ENCODE measurements at places on chromosomes 7 and 10. TPM values are rescaled to one million over a fixed set of nuclear protein-coding genes. Genes with fewer than 3 reads are reported as not detected.

KCNH2 gene
- 0.23 TPM for total RNA-seq

ENO4 gene
- total RNA-seq, result not detected

DNA sequence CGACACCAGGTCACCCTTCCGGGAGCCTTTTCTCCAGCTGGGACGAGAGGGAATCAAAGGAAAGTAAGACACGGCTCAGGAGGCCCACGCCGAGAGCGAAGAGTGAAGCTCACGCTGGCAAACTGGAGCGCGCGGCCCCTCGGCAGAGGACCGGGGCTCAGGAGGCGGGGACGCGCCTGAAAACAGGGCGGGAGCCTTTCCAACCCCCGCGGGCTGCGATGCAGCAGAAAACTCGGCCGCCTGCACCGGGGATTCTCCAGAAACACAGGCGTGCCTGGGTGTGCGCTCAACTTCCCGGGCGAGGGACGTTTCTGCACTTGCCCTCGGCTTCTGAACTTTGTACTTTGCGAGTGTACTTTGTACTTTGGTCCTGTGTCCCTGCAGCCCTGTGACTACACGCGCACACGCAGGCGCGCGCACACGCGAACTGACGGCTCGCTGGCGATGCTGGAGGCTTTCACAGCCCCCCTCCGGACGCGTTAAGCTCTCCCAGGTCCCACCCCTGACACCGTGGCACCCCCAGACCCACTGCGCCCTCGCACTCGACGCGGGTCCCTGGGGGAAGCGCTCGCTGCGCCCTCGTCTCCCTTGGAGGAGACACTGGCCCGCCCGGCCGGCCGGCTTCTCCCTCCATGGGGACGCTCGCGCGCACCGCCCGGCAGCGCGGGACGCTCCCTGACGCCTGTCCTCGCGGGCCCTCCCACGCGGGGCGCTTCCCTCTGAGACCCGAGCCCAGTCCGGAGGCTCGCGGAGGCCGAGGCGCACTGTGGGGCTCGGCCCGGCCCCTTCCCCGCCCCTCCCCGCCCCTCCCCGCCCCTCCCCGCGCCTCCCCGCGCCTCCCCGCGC lies 588 bp upstream of the PAOX start:
- H3K4me3 ChIP-seq, result peak overlapping the region; percentile 74
- no peaks in the 10 kb centered on the region for H3K27me3 ChIP-seq
- H3K36me3 ChIP-seq, result no peaks in the 10 kb centered on the region
- peaks cover 7% of the 10 kb centered on the region for H3K4me1 ChIP-seq
- H3K27ac ChIP-seq, result no peak overlapping the region

DNA sequence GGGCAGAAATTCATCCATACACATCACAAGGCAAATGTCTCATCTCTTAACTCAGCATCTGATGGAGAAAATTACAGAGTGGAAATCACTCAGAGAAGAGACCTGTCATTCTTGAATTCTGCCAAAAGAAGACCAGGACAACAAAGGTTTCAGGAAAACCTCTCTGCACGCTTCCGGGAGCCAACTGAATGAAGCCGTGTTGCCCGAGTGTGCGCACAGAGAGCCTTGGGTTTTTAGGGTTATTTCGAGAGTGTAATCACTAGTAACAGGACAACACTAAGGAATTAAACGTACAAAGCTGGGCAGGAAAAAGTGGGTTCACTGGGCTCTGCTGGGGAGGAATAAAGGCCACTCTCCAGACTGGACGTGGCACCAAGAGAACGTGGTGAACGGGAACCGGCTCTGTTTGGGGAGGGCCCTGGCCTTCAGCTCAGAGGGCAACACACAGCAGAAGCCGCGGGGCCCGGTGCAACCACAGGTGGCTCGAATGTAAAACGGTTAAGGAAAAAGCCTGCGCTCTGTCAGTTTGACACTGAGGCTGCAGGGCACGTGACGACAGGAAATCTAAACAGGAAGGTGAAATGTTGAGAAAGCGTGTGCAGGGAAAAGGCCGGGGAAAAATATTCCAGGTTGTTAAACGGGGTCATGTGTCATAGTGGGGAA lies 331.5 kb downstream of the DNAJB6 start:
- H3K27ac ChIP-seq, result no peak overlapping the region
- H3K4me1 ChIP-seq, result peaks cover 27% of the 10 kb centered on the region
- no peak overlapping the region for H3K4me3 ChIP-seq
- DNase-seq, result no peak
- no peaks in the 10 kb centered on the region for H3K36me3 ChIP-seq
- peaks cover 16% of the 10 kb centered on the region for H3K27me3 ChIP-seq

DNA sequence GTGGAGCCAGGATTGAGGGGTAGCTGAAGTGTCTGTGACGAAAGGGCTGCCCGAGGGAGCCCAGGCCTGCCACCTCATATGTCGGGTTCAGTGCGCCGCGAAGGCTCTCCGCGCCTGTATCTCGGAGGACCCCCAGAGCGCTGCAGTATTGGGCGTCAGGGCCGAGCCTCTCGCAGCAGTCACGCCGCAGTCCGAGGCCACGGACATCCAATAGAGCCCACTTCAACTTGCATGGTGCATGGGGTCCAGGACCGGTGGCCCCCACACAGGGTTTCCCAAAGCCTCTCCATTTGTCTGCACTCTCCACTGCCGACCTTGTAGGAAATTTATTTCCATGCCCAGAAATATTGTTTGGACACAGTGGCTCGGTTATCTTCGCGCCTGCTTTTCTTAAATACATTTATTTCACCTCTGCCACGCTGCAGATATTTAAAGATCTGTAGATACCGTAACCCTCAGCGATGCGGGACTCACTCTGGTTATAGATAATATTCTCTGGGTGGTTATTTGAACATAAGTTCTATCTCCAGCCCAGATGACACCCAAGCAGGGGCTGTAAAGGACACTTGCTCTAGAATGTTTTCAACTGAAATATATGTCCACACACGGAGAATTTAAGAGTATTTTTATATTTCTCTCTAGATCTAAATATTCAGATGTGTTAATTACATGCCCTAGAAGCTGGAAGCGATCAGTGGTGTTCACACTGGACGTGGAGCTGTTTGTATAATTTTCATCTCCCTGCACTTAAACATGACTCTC lies 5.1 kb upstream of the ZNF503 start:
- no peak overlapping the region for H3K4me3 ChIP-seq
- H3K27ac ChIP-seq, result no peak overlapping the region
- no peaks in the 10 kb centered on the region for H3K36me3 ChIP-seq
- no peak for DNase-seq

DNA sequence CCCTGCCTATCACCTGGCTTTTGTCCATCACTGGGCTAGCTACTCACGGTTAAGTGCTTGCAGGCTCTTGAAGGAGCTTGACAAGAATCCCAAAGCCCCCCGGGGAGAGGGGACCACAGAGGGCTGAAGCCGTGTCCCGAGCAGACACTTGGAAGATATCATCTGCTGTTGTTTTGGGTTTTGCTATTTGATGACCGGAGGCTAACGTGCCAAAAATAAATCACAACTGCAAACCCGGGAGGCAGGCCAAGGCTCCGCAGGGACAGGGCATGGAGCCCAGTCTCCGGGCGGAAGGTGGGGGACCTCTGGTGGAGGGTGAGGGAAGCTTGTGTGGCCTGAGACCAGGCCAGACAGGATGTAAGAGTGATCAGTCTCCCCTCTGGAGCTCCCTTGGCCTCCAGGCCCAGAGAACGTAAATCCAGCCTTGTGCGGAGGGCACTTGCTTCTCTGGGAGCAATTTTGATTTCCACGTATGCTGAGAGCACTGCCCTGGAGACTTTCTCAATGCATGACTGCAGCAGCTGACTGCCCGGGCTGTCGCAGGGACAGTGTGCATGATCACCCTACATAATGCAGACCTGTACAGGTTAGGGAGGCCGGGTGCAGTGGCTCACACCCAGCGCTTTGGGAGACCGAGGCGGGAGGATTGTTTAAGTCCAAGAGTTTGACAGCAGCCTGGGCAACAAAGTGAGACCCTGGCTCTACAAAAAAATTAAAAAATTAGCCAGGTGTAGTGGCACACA lies at the start of gene PHKG1:
Gene PHKG1, minus strand, starts transcription at position 164 of the 743 bp plus-strand sequence. CDS start 4,011 bp downstream, outside the sequence.
- H3K4me3 ChIP-seq, result no peak within 1 kb of the TSS
- H3K27ac ChIP-seq, result peak within 1 kb of the TSS; percentile 38
- H3K27me3 ChIP-seq, result no peaks in the 10 kb centered on the region

GRCh38 chr10:93098816-93099215 lies 25.1 kb downstream of the CYP26A1 start:
- H3K4me3 ChIP-seq, result no peak overlapping the region
- no peak overlapping the region for H3K27ac ChIP-seq
- H3K4me1 ChIP-seq, result no peaks in the 10 kb centered on the region
- no peak for DNase-seq
- peaks cover 1% of the 10 kb centered on the region for H3K27me3 ChIP-seq
- H3K36me3 ChIP-seq, result no peaks in the 10 kb centered on the region

GRCh38 chr10:100182281-100182680 lies 3.5 kb downstream of the ERLIN1 start:
- peaks cover 35% of the 10 kb centered on the region for H3K4me1 ChIP-seq
- peaks cover 55% of the 10 kb centered on the region for H3K36me3 ChIP-seq
- no peaks in the 10 kb centered on the region for H3K27me3 ChIP-seq
- H3K27ac ChIP-seq, result peak overlapping the region; percentile 11
- no peak overlapping the region for H3K4me3 ChIP-seq

DNA sequence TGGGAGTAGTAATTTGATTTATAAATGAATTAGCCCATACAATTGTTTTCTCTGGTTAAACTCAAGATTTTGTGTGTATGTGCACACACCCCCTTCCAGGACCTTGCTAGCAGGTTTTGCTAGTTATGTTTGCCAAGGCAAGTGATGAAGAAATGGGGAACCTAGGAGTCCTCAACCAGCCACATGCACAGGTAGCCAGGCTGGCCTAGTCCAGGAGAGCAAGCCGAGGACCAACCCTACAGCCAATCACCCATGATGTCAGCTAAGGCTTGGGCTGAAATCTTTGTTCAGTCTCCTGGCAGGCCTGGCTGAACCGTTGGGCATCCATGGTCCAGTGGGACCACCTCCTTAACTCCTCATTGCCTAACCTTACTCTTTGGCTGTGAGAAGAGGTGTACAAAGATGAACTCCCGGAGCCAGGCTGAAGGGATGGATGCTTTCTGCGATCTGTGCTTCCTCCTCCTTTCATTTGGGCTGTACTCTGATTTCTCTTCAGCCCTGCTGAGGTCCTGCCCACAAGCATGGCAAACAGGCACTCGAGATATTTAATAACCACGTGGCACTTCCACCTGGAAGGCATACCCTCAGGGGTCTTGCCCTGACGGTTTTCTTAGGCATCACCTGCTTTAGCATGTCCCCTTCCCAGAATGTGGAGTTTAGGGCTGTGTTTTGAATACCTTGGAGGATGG lies 22.1 kb downstream of the HNRNPA2B1 start:
- no peak overlapping the region for H3K4me3 ChIP-seq
- peaks cover 35% of the 10 kb centered on the region for H3K36me3 ChIP-seq
- H3K27ac ChIP-seq, result no peak overlapping the region
- no peaks in the 10 kb centered on the region for H3K27me3 ChIP-seq

GRCh38 chr7:107725138-107725740 lies 18.7 kb upstream of the CBLL1 start:
- H3K4me1 ChIP-seq, result no peaks in the 10 kb centered on the region
- peak; percentile 75 for DNase-seq
- peaks cover 9% of the 10 kb centered on the region for H3K27me3 ChIP-seq
- H3K27ac ChIP-seq, result no peak overlapping the region
- no peak overlapping the region for H3K4me3 ChIP-seq

All from activated CD8-positive, alpha-beta T cell treated with anti-CD3 and anti-CD28 coated beads for 36 hours (primary cell).